Subcutaneous adipose tissue (tissue), 4 donors: ENCODE measurements at places on chromosomes 12 and 14. TPM values are rescaled to one million over a fixed set of nuclear protein-coding genes. Genes with fewer than 3 reads are reported as not detected.

DICER1 gene
- total RNA-seq: 114 TPM

SMARCD1 gene
- 46.1 TPM for total RNA-seq

SCN8A gene
- 0.19 TPM for total RNA-seq

RAD51B gene
- total RNA-seq: 9.7 TPM

SIX6 gene
- not detected for total RNA-seq

LRTM2 gene
- not detected for total RNA-seq

MIP gene
- total RNA-seq: not detected

C12orf54 gene
- not detected for total RNA-seq

SIX1 gene
- total RNA-seq: 8.8 TPM

JDP2 gene
- total RNA-seq: 42.7 TPM

STXBP6 gene
- 7.9 TPM for total RNA-seq
